Skeletal muscle cell (primary cell): ENCODE measurements at places on chromosomes 12 and 14.

DNA sequence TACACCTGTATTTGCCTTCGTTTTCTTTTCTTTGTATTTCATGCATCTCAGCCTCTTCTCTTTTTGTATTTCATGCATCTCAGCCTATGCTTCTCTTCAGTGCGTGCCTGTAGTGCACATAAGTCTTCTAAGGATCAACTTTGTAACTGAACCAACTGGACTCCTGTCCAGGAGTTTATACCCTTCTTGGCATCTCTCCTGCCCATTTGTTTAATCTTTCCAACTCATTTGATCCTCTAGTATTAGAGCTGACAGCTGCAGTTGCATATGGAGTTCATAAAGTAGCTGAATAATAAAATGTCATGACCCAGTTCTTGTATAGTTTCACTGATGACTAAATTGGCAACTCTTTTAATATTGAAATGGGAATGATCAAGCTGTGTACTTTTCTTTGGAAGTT is 89.7 kb downstream of the FGD4 start:
- DNase-seq, result no peak

GRCh38 chr12:52721838-52722470 is 18.6 kb upstream of the KRT77 start:
- DNase-seq, result no peak

GRCh38 chr14:62691647-62692489 is 353.4 kb downstream of the KCNH5 start:
- DNase-seq, result peak; percentile 45

GRCh38 chr14:68626386-68626785 is 166.5 kb downstream of the ZFP36L1 start:
- no peak for DNase-seq

GRCh38 chr12:131603939-131604795 is 106.7 kb upstream of the SFSWAP start:
- DNase-seq, result no peak
